ENCODE measurements at places on chromosomes 5 and 9.

- no peak for DNase-seq
Measured at GRCh38 chr9:35808433-35808832, 3.6 kb downstream of the SPAG8 start.

DNA sequence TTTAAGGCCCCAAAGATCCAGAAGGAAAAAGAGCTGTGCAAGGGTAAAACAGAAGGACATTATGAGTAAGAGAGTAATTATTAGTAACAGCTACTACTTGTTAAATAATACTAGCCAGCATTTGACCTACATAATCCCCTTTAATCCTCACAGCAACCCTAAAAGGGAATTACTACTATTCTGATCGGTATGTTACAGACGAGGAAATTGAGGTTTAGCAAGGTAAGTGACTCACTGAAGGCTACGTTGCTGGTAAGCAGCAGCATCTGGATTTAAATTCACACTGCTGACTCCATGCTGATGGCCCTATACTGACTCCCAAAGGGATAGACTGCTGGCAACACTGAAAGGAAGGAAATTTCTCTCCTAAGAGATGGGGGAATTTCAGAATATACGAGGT is 3.7 kb upstream of the FSD1L start:
- no peak for DNase-seq

DNA sequence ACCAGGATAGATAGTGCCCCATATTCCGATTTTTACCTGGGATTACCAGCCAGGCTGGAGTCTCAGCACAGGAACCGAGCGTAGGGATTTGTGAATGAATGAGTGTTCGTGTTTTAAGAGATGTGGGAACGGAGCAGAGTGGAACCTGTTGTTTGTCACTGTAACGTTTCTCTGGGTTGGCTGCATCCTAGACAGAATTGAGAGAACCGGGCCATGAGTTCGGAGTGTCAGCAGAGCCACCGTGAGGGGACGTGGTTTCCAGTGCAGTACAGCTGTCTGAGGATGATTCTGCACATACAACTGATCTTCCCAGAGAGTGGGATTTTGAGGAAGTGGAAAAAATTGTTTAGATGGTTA is 1.2 kb downstream of the PDE8B start:
- DNase-seq, result no peak

DNA sequence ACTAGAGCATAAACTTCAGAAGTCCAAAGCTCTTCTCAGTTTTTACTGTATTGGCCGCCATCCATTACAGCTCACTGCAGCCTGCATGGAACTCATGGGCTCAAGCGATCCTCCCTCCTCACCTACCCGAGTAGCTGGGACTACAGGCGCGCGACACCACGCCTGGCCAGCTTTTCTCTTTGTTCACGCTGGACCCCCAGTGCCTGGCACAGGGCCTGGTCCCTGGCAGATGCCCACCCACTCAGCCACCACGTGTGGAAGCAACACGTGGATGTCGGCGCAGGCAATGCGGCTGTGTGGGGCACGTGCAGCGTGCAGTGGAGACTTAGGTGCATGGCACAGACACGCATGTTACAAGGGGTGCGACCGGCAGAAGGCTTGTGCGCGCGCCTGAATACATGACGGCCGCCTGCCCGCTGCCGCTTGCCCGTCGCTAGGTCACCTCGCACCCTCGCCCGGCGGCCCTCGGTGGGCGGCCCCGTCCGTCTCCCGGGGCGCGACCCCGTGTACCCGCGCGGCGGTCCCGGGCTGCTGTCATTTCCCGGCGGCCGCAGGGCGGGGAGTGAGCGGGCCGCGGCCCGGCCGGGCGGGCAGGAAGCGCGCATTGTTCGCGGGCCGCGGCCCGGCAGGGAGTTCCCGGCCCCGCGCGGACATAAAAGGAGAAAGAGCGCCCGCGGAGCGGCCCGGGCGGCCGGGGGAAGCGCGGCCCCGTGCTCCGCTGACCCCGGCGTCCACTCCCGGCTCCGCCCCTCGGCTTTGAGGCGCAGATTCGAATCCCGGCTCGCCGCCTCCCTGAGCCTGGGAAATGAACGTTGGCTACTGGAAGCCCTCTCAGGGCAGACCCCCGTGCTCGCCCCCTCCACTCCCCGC is 24.1 kb upstream of the PTGS1 start:
- peak; percentile 31 for DNase-seq

DNA sequence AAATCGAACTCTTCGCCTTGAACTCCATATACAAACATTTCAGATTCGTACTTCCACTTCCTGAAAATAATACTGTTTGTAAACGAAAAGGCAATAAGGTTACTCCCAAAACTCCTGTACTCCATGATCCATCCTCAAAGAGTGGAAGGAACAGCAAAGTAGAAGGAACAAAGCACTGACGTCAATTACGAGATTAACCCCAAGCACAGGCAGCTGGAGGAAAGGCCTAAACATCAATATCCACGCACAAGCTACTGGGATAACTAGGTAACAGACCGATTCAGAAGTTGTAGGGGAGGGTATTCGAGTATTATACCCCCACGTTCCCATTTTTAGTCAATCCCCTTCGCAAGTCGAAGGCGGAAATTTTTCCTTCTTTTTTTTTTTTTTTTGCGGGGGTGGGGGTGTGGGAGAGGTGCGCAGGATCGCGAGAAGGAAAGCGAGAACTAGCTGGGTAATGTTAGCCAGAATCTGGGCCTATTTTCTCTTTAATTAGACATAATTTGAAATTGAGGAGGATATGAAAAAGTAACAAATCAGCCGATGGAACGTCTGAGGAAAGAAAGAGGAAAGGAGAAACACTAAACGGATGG is 909 bp downstream of the AFF4 start:
- peak; percentile 83 for DNase-seq

DNA sequence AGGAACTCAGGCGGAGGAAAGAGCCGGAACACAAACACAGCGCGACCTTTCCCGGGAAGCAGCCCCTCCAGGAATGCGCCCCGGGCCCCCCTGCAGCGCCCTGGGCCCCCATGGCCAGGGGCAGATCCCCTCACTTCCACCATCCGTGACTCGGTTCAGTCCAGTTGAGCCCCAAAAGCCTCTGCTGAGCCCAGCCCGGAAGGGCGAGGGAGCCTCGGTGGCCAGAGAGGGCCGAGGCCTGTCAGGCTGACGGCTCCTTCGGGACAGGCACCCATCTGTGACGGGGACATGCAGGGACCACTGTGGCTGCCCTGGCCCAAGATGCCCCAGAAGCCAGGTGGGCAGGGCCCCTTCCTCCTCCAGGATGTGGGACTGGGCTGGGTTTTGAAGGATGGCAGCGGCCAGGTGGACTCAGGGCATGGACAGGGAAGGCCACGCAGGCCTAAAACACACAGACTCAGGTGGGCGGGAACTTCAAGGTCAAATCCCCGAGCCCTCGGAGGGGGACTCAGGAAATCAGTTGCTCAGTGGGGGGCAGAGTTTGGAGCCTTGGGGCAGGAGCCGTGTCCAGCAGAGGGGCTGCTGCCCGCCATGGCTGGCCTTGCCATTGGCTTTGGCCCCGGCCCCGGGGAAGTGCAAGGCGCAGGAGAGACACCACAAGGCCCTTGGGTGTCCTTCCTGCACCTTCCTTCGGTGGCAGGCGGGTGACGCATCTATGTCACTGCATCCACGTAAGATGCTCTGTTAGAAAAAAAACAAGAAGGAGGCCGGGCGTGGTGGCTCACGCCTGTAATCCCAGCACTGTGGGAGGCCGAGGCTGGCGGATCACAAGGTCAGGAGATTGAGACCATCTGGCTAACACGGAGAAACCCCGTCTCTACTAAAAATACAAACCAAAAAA is 29.7 kb upstream of the ABO start:
- no peak for DNase-seq

GRCh38 chr9:6739218-6739617 is 18.6 kb upstream of the KDM4C start:
- DNase-seq, result no peak
